Stimulated activated CD8-positive, alpha-beta memory T cell treated with anti-CD3 and anti-CD28 coated beads, Interleukin-15, amount 100 ng/mL, for 24 hours (primary cell): ENCODE measurements at places on chromosomes 3 and 15.

GRCh38 chr3:99891610-99892285, 74.1 kb downstream of the CMSS1 start:
- no peak for DNase-seq

DNA sequence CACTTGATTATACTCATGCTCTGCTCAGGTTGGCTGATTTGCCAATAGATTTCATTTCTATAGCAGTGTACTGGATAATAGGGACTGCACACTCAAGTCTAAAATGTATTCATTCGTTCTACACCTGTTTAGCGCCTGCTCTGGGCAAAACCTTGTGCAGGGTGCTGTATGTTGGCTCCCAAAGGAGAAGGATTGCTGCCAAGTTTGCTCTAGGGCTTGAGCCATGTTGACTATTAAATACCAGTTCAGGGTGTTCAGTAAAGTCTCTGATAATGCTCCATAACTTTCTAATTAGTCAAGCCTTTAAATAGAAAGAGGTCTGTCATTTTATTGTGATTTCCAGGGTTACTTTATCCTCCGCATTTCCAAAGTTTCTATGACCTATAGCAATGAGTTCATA, 470.2 kb downstream of the MAGI1 start:
- DNase-seq, result no peak

- DNase-seq, result no peak
Observed at GRCh38 chr15:100926971-100927756, 8.0 kb downstream of the LRRK1 start.

- no peak for DNase-seq
Observed at GRCh38 chr3:71478568-71478967, 105.0 kb downstream of the FOXP1 start.

DNA sequence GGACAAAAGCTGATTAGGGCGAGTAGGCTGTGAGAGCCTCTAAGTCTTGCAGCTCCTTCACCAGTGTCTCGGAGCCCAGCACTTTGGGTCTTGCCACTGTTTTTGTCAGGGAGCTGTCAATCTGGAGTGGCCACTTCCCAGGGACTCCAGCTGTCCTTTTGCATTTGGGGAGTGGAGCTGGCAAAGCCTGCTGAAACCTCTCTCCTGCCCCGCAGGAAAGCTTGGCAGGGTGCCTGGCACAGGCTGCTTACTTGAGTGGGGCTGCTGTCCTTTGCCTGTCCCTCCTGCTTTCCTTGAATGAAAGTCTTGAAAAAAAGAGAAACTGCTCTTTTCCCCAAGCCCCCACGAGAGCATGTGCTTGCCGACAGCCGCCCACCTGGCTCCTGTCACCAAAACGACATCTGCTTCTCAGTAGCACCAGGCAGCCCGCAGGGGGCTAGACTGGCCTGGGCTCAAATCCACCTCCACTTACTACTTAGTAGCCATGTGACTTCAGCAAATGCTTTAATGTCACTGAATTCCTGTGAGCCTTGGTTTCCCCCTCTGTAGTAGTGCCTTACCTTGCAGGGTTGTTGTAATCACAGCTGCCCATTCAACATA, 13.7 kb downstream of the USP13 start:
- no peak for DNase-seq

DNA sequence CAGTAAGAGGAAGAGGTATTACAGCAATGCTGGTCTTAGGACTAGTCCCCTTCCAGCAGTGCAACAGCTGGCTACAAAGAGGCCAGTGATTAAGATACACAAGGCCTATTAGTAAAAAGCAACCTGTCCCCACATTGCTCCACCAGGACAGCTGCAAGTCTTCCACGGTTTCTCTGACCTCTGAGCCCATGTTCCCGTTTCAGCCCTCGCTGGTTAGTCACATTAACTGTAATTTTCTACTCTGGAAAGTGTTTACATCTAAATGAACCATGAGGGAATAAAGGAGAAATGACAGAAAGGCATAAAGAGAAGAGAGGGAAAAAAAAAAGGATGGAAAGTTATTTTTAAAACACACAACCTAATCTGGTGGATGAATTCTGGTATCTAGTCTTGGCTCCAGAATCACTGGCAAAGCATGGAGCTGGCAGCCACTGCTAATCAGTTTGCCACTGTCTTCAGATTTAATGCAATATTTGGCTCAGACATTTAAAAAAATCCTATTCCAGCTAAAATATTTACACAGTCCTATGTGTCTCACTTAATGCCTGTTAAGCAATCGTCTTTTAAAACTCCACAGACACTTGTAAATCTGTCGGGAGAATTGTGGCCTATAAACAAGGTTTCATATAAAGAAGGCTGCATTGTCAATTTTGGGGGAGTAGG, 154.9 kb downstream of the GREM1 start:
- no peak for DNase-seq

DNA sequence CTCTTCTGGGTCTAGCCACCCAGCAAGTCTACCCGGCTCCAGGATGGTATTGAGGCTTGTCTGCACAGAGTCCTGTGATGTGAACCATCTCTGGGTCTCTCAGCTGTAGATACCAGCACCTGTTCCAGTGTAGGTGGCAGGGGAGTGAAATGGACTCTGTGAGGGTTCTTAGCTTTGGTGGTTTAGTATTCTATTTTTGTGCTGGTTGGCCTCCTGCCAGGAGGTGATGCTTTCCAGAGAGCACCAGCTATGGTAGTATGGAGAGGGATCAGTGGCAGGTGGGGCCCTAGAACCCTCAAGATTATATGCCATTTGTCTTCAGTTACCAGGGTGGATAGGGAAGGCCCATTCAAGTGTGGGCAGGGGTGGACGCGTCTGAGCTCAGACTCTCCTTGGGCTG, 283.4 kb upstream of the LYSMD4 start:
- DNase-seq, result no peak

- DNase-seq, result no peak
Observed at GRCh38 chr15:59587085-59587826, 24.3 kb upstream of the GCNT3 start.

GRCh38 chr3:181265750-181266333, 276.3 kb upstream of the DNAJC19 start:
- DNase-seq, result no peak

DNA sequence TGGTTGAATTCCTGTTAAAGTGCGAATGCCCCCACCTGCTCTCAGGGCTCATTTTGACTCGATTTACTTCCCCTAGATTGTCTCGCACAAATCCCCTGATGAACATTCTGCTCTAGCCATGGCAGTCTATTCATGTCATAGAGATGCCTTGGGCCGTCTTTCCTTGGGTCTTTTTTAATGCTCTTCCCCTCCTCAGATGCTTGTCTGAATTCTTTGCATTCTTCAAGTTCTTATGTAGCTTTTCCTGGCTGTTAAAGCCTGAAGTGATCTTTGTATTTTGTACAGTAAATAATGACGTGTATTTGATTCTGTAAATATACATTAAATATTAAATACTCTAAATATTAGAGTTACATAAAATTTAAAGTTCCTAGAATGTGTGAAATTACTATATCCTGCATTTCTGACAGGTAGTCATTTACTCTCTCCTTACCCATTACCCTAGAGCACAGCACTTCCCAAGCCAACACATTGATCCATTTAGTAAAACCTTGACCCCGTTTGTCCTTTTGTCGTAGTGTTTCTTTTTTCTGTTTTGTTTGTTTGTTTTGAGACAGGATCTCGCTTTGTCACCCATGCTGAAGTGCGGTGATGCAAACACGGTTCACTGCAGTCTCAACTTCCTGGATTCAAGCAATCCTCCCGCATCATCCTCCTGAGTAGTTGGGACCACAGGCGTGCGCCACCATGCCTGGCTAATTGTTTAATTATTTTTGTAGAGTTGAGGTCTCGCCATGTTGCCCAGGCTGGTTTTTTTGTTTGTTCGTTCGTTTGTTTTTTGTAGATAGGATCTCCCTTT, 47.9 kb downstream of the YEATS2 start:
- DNase-seq, result no peak

DNA sequence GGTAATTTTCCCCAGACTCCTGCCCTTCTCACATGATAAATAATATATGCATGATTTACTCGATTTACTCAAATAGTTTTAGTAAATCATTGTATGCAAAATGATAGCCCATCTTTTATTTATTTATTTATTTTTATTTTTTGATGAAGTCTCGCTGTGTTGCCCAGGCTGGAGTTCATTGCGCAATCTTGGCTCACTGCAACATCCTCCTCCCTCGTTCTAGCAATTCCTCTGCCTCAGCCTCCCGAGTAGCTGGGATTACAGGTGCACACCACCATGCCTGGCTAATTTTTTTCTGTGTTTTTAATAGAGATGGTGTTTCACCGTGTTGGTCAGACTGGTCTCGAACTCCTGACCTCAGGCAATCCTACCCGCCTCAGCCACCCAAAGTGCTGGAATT, 343.8 kb upstream of the PLSCR5 start:
- no peak for DNase-seq

DNA sequence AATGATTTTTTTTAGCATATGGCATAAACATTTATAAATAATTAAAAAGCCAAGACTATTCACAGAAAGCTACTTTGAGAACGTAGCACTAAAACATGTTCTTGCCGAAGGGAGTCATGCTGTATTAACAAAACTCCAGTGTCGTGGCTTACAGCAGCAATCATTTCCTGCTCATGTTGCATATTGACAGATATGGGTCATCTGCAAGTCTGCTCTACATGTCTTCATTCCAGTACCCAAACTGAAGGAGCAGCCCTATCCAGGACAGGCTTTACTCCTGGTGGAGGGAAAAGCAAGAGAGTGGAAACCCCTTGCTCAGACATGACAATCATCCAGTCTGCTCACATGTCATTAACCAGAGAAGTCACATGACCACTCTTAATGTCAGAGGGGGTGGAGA, 87.6 kb downstream of the NEK11 start:
- DNase-seq, result no peak

DNA sequence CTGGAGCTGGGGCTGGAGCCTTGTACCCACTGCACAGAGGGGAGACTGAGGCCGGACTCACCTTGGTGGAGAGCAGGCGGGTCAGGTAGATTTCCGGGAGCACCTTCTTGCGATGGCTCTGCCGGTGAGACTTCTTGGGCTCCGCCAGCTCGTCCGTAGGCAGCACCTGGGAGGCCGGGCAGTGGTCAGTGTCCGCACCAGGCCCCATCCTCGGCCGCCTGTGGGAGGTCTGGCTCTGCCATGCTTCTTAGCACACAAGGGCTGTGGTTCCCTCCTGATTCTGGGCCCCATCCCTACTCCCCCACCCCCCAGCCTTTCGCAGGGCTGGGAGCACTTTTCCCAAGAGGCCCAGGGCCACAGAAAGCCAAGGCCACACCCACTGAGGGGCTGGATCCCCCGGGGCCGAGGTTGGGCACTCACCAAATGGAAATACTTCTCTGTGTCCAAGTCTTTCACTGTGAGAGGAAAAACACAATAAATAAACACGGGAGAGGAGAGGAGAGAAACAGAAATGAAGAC, 17.4 kb downstream of the H1-8 start:
- DNase-seq, result no peak

DNA sequence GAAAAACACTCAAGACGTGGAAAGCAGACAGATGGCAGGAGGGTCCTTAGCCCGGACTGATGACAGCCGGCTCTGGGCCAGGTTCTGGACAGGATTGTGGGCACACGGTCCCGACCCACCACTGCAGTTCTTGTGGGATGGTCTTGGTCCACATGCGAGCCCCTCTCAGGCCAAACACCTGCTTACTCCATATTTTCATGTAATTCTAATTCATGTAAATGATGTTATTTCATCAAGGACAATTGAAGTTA, 32.6 kb downstream of the TM2D3 start:
- no peak for DNase-seq

DNA sequence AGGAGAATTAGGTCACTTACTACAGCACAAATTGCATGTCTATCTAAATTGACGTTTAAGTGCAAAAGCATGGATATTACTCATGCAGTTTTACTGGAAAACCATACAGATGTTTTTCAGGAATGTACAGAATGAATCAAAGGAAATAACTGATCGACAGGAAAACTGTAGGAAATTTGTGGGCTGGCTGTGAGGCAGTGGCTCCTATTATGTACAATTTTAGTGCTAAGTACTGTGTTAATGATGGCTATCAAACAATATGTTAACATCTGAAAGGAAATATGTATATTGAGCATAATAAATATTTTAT, 6.9 kb downstream of the NUDT16 start:
- DNase-seq, result no peak

- no peak for DNase-seq
Observed at GRCh38 chr3:189702066-189702646, 71.0 kb downstream of the TP63 start.

DNA sequence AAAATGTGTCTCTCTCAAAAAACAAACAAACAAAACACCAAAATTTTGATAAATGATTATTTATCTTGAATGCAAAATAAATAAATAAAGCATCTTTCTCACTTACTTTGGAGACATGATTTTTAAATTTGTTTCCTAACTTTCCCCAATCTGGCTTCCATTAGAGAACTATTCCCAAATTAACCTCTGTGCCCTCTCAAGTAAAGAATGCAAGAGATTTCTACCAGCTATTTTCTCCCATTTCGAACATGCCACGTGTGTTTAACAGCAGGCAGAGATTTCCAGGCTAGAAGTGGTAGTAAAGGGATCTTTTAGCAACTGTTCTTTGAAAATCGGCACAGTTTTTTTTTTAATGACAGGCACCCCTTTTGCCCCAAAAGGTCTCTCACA, 269.1 kb downstream of the SHQ1 start:
- DNase-seq, result no peak

DNA sequence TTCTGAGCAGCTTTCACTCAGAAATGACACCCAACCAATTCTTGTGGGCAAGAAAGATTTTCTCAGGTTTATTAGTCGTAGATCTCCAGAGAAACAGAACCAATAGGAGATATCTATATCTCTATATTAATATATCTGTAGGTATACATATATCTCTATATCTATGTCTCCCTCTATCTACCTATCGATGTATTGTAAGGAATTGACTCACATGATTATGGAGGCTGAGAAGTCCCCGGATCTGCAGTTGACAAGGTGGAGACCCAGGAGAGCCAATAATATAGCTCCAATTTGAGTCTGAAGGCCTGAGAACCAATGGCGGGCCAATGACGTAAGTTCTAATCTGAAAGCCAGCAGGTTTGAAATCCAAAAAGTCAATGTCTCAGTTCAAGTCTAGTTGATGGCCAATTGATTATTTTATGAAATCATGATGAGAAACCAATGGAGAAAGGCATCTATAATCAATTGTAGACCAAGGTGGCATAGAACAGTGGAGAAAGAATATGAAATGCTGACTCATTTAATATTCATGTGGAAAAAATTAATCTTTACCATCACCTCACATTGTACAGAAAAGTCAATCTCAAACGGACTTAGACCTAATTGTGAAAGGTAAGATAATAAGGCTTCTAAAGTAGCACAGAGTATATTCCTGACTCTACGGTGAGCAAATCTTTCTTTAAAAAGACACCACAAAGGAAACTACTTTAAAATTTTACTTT, 65.6 kb upstream of the CHRNA7 start:
- DNase-seq, result no peak

DNA sequence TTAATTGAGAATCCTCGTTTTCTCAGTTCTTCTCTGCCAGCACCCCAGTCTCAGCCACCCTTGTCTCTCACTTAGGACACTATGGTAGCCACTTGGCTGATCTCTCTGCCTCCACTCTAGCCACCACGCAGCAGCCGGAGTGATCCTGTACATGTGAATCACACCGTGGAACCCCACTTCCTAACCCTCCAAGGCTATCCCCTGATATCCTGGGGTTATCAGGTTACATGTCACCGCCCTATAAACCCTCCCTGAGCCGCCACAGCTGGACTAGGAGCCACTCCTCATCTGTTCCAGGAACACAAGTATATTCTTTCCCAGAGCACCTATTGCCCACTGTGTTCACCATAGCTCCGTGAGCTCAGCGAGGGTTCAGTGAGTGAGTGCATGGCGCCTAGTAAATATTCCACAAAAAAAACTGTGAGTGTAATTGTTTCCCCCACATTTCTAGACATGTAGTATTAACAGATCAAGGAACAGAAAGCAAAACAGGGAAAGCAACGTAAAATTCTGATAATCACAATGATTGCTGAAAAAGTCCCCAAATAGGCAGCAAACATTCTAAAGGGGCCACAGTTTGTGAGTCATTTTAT, 661 bp upstream of the PARP14 start:
- DNase-seq, result no peak
